ENCODE measurements at places on chromosomes 3 and 15.

DNA sequence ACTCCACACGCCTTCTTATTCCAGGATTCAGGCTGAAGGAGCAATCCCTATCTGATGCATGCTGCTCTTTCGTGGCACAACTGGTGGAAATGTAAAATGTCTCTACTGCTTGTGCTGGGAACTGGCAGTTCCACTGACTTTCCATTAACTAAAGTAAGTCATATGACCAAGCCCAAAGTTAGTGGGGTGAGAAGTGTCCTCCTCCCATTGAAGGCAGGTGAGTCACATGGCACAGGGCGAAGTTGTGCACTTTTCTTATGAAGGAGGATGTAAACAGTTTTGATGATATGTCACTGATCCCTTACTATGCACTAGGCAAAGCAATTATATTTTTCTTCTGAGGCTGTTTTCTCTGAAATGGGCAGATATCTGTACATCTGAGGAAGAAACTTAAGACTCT lies 51.6 kb downstream of the SLC7A14 start:
- DNase-seq, result no peak

GRCh38 chr15:73746883-73747282 lies 6.3 kb downstream of the INSYN1 start:
- no peak for DNase-seq

GRCh38 chr3:30504939-30505338 lies 101.5 kb upstream of the TGFBR2 start:
- no peak for DNase-seq

GRCh38 chr15:69725957-69726356 lies 273.3 kb downstream of the RPLP1 start:
- DNase-seq, result no peak

DNA sequence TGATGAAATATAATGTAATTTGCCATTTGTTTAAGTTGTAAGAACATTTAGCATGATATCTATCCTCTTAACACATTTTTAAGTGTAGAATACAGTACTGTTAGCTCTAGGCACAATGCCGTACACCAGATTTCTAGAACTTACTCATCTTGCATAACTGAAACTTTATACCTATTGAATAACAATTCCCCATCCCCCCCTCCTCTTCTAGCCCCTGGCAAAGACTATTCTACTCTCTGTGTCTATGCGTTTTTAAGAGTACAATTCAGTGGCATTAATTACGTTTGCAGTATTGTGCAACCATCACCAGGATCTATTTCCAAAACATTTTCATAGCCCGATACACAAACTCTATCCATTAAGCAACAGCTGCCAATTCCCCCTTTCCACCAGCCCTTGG lies 261.7 kb downstream of the PLOD2 start:
- no peak for DNase-seq

GRCh38 chr3:163474766-163475165 lies 1603.5 kb downstream of the SI start:
- no peak for DNase-seq

GRCh38 chr15:62112616-62113593 lies 46.1 kb downstream of the C2CD4A start:
- no peak for DNase-seq
